ENCODE measurements at places on chromosomes 4 and X.

- no peak for DNase-seq
These were observed 348.7 kb downstream of the BMPR1B start for GRCh38 chr4:95106408-95106928.

DNA sequence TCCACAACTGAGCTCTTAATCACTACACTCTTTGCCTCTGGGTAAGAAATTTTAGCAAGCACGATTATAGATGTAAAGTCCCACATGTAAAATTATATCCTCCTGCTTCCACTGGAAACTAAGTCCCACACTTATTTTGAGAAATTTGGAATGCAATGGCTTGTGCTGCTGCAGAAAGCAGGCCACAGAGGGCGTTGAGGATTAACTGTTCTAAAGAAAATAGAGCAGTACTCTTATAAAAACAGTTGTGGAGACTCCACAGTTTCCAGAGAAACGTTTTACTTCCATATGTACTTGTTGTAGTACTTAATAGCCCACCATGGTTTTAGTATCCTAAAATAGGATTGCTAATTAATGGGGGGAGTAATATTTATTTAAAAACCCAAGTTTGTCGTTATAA is 1.7 kb upstream of the CENPC start:
- DNase-seq = no peak

- DNase-seq = no peak
These were observed 262.8 kb downstream of the EPHA5 start for GRCh38 chr4:65407483-65407882.

DNA sequence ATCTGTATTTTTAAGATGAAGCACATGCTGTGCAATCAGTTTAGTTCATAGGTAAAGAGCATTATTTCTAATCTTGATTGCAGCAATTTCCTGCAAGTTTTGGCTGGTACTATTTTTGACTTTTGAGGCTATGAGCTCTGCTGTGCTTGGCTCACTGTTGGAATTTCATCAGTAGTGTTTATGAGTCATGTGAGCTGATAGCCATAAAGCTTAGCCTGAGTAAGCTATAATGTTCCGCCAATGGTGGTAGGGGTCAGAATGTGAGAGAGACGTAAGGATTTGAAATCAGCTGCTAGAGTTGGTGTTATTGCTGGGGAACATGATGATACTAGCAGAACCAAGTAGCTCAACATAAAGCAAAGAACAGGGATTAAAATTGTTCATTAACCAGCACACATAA is 590.9 kb upstream of the GNPDA2 start:
- DNase-seq = no peak

Measured in stimulated activated CD4-positive, alpha-beta T cell treated with anti-CD3 and anti-CD28 coated beads, TNF-alpha, amount 100 ng/mL, for 4 hours (primary cell).